Left lung (tissue), 14 donors: ENCODE measurements at places on chromosomes 3 and 15. TPM values are rescaled to one million over a fixed set of nuclear protein-coding genes. Genes with fewer than 3 reads are reported as not detected.

DNA sequence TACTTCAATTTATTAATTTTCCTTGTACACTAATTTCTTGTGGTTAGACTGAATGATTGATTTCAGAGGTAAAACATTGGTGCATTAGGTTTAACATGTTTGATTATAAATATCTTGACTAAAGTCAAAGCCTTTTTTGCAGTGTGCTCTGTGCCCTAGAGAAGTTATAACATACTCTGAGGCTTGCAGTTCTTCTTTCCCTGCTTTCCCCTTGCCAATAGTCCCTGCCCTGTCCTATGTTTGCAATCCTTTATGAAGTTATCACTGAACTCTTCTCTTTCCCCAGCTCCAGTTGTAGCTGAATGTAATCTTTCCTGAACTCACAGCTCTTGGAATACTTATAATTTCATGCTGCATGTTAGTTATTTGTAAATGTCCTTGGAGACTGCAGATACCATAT lies 35.6 kb downstream of the USP3 start:
- DNase-seq, result no peak

MUSTN1 gene
- polyA plus RNA-seq, result 0.36 TPM

SKIC8 gene
- polyA plus RNA-seq, result 108 TPM

ZKSCAN7 gene
- 17.9 TPM for polyA plus RNA-seq

DNA sequence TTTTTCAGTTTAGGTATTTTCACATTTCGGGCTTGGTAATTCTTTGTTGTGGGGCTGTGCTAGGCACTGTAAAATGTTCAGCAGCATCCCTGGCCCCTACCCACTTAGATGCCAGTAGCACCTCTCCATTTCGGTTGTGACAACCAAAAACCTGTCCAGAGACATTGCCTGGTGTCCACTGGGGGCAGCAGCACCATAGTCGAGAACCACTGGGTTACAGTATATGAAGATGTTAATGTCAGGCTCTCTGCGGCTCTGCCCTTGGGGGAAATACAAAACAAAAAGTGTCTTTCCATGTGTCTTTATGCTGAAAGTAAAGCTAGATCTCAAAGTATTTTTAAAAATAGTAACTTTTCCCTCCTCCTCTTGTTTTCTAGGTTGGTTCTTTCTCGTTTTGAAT lies 177.2 kb downstream of the ITPR1 start:
- no peak for DNase-seq

- DNase-seq, result no peak
These were observed 697 bp downstream of the CHSY1 start for GRCh38 chr15:101250873-101251829.

INSYN1 gene
- polyA plus RNA-seq, result 40.7 TPM

SYNPR gene
- not detected for polyA plus RNA-seq

ANKRD34C gene
- 0.03 TPM for polyA plus RNA-seq

GRCh38 chr3:170352936-170353335 lies 4.6 kb upstream of the SKIL start:
- DNase-seq, result no peak

DNA sequence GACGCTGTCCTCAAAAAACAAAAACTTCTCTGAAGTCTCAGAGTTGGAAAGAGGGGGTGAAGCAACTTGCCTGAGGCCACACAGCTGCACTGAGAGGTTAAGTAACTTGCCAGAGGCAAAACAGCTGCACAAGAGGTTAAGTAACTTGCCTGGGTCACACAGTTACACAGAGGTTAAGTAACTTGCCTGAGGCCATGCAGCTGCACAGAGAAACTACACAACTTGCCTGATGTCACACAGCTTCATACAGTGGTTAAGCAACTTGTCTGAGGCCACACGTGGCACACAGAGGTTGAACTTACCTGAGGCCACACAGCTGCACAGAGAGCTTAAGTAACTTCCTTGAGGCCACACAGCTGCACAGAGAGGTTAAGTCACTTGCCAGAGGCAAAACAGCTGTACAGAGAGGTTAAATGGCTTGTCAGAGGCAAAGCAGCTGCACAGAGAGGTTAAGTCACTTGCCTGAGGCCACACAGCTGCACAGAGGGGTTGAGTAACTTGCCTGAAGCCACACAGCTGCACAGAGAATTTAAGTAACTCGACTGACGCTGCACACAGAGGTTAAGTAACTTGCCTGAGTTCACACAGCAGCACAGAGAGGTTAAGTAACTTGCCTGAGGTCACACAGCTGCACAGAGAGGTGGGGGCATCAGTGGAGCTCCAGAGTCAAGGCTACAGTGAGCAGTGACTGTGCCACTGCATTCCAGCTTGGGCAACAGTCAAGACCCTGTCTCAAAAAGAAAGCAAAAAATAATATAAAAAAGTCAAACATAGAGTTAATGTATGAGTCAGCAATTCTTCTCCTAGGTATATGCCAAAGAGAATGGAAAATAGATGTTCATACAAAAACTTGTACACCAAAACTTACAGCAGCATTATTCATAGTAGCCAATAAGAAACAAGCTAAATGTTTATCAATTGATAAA lies 12.0 kb upstream of the ACAD9 start:
- no peak for DNase-seq

DNA sequence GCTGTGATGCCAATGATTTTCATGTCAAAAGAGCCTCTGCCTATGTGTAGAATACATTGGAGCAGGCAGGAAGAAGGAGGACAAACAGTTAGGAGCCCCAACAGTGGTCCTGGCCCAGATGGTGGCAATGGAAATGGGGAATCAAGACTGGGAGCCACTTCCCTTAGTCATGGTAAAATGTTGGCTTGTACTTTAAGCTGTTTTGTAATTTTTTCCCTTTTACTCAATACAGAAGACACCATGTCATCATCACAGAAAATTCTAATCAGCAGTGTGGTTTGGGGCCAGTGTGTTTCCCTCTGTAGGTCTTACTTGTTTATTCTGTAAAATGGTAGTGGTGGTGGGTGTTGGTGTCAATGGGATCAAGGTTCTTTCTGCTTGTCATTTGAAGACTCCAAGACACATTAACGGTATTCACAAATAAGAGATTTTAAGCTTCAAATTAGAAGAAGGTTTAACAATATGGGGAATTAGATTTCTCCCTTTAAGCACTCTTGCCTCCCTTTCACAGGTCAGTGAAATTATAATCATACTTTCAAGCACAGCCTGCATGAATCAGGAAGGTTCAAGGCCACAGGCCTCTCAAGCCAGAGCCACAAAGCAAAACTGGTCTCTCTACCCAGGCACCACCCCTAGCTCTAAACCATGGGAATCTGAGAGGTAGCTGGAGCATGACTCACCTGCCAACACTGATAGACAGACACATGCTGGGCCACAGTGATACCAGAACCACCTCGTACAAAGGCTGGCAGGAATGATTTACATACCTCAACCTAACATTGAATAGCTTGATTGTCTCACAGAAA lies 24.9 kb downstream of the SIAH2 start:
- DNase-seq, result no peak

BOC gene
- polyA plus RNA-seq, result 26.6 TPM

- no peak for DNase-seq
These were observed 95.3 kb downstream of the IGF2BP2 start for GRCh38 chr3:185729337-185730055.

- no peak for DNase-seq
These were observed 164.3 kb upstream of the LRIG1 start for GRCh38 chr3:66665021-66665695.

CNTN6 gene
- polyA plus RNA-seq, result 6.7 TPM

GRCh38 chr3:51390246-51391074 lies 625 bp upstream of the RBM15B start:
- no peak for DNase-seq

MYL3 gene
- 13.4 TPM for polyA plus RNA-seq

GRCh38 chr3:196111939-196112386 lies 30.1 kb upstream of the TFRC start:
- DNase-seq, result no peak

MYRIP gene
- 0.40 TPM for polyA plus RNA-seq

DNA sequence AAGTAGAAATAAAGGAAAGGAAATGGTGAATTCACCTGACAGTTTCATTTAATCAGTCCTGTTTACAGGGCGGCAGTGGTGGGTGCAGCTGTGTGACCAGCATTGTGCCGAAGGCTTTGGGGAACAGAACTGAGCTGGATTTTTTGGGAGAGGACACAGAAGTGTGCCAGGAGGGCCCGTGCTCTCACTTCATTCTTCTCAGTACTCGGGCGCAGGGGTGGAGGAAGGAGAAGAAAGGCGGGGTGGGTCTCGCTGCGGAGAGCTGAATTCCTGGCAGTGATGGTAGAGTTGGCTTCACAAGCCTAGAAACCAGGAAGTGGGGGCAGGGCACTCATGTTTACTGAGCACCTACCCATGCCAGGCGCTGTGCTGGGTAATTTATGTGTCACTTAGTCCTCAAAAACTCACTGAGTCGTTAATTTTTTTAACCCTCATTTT lies 64.6 kb downstream of the CRTC3 start:
- no peak for DNase-seq

DNA sequence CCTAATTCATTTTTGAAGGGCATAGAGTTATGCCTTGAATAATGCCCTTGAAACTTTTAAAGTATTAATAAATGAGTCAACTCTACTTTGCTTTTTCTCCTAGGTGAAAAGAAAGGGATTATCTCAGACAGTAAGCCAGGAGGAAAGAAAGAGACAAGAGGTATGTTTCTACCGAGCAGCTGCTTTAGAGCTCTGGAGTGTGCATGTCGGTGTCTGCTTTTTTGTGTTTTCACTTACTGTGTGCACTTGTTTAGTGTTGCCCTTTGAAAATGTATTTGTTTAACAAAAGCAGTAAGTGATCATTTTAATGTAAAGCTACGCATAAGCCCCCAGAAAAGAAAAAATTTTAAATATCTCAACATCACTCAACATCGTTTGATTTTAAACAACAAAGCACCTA lies 28.1 kb downstream of the ARHGEF26 start:
- no peak for DNase-seq

SEMA5B gene
- polyA plus RNA-seq, result 7.8 TPM

GRCh38 chr3:11131371-11131770 lies 22.9 kb upstream of the HRH1 start:
- no peak for DNase-seq

GRCh38 chr3:52346623-52347530 lies 30.8 kb downstream of the DNAH1 start:
- DNase-seq, result no peak

- DNase-seq, result no peak
These were observed 711.3 kb downstream of the ROBO1 start for GRCh38 chr3:79056498-79056897.

DNA sequence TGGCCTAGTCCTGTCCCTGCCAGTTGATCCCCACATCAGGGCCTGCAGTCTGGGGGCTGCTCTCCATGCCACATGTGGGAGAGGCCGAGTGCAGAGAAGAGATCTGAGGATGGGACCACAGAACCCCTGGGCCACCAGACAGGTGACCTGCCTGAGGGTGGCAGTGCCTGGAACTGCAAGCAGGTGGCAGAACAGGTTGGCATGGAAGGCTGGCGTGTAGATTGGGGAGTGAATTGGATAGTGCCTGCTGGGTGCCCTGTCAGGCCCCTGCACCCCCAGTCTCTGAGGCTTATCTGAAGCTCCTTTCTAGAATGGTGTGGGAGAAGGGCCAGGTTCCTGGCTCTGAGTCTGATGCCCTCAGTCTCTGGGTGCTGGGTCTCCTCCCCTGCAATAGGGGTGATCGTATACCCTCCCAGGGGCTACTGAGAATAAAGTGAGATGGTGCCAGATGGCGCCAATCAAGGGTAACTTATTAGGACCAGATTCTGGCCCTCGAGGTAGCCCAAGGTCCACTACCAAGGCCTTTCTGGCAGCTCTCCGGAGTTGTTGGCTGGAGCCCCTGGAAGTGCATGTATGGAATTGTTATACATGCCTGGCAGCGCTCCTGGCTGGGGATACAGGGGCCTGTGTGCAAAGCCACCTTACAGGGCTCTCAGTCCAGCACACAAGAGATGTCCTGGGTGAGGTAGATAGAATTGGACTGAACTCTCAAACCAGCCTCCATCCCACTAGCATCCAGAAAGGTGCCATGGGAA lies 15.7 kb downstream of the C3orf18 start:
- DNase-seq, result no peak

TPRA1 gene
- 29.7 TPM for polyA plus RNA-seq

- DNase-seq, result no peak
These were observed 23.6 kb downstream of the NCK1 start for GRCh38 chr3:136885357-136886213.

DNA sequence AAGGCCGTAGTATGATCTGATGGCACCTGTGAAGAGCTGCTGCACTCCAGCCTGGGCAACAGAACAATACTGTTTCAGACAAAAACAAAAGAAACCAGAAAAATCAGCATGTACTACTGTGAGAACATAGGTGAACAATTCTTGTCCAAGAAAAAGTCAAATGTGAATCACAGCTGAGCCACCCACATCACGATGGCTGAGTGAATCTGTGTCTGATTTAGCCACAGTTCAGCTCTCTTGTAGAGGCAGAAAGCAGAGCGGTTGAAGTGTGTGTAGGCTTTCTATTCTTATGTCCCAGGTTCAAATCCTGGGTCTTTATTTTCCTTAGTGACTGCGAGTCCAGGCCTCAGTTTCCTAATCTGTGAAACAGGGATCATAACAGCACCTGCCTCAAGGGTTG lies 4.4 kb upstream of the FURIN start:
- DNase-seq, result no peak

- no peak for DNase-seq
These were observed 243.5 kb downstream of the NFKBIZ start for GRCh38 chr3:102092617-102093466.

- DNase-seq, result no peak
These were observed 98.8 kb downstream of the SPRED1 start for GRCh38 chr15:38351466-38351865.

- DNase-seq, result no peak
These were observed 91.6 kb downstream of the FEZF2 start for GRCh38 chr3:62281726-62282125.

DNA sequence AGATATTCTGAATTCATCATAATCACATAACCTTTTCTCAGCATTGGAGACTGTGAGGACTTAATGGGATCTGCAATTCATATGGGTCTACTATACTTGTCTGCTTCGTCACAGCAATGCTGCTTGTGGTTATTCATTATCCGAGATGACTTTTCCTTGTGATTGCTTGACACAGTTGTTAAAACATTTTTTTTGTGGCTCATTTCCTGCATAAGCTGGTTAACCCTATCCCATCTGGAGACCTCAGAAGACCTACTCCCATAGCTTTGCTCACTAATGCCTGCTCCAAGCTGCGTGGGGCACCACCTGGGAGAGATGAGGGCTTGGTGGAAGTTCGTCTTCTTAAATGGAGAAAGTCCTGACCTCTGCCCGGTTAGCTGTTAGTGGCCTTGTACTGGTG lies 360.8 kb downstream of the CHST2 start:
- DNase-seq, result no peak
